Hepatocyte (in vitro differentiated cells): ENCODE measurements at places on chromosomes 12 and 14.

DNA sequence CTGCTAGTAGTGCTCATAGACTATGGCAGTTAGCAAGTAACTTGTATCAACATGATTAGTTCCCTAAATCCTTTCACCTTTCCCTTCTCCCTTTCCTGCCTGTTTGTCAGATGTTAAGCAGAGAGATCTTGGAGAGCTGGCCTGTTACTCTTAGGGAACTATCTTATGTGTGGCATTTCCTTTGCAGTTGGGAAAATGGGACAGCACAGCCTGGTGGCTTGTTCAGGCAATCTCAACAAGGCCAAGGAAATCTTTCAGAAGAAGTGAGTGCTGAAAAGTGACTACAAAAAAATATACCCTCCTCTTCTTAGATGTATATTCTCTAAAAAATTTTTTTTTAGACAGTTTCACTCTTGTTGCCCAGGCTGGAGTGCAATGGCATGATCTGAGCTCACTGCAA is 7.4 kb downstream of the PARP2 start:
- DNase-seq = no peak

GRCh38 chr14:22737052-22737451 is 29.4 kb upstream of the OXA1L start:
- DNase-seq = no peak

DNA sequence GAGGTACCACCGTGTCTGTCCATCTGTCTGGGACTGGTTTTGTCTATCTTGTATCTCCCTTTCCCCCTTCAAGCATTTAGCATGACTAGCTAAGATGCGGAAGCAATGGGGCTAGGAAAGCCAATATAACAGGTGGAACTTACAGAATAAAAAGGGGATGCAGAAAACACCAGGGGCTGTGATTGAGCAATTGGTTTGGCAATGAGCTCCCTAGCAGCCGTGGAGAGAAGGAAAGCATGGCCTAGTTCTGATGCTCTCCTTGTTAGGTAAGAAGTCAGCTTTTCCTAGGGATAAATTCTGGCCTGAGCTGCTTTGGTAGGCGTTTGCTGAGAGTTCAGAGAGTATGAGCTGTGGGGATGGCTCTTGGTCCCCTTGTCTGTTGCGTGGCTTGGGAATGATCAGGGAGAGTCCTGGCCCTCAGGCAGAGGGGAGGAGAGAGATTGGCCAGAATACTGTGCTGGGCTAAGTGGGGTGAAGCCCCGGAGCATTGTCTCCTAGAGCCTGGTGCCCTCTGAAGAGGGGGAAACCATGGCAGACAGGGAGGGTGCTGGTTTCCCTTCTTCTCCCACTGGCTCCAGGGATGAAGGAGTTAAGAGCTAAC is 7.1 kb downstream of the SETD1B start:
- no peak for DNase-seq

DNA sequence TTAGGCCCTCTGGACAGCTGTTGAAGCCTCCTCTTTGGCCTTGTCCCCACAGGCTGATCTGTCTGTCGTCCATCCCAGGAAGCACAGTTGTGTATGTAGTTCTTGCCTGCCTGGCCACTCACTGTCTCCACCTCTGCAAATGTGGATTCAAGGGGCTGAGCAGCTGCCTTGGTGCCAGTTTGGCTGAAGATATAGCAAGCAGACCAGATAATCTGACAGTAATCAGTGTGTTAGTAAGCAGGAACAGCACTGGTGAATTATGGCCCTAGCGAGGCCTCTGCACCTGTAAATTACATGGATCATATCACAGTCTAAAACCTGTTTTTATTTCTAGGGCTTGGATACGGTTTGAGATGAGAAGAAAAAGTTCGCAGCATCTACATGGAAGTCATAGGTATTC is 282.5 kb upstream of the NOS1 start:
- no peak for DNase-seq

- no peak for DNase-seq
Observed at GRCh38 chr12:49129332-49130150, 1.7 kb downstream of the TUBA1B start.

DNA sequence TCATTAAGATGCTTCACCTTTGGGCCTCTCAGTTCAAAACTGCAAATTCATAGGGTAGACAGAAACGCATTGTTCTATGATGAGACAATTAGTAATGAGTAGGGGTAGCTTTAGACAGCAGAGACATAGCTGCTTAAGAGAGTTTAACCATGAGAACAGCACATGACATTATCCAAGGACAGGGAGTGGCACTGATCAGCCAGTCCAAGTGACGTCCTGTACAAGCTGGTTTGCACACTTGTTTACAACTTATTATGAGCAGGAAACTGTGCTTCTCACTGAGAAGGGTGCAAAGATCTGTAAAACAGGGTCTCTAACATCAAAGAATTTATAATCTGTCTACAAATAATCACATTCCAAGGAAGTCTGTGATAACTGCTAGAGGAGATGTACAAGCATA is 11.2 kb upstream of the SRSF5 start:
- DNase-seq = peak; percentile 68

DNA sequence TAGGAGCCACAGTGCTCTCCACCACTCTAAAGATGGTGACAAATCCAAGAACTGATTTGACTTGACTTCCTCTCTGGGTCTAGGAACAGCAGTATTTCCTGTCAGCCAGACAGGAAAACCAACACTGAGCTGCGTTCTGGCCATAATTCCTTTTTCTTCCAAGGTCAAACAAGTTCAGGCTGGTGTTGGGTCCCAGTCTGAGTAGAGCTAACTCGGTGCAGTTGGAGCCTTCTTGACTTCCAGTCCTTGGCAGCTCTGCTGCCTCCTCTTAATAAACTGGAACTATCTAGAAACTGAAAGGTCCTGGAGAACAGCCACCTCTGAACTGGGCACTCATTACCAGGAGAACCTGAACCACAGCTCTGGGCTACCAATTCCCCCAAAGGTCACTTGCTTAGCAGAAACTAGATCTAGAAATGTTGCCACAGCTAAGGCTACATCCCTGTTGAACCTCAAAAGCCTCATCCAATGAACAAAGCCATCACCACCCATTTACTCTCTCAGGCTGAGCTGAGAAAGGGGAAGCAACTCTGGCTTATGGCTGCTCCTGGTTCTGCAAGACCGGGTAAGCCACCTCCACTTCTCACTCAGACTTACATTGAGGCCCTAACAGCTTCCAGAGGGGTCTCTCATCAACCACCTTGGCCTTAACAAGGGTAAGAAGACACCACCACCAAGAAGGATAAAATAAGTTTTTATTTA is 27.7 kb downstream of the MAX start:
- no peak for DNase-seq

- no peak for DNase-seq
Observed at GRCh38 chr14:104676130-104676693, 13.2 kb upstream of the INF2 start.

- DNase-seq = no peak
Observed at GRCh38 chr14:75738192-75738591, 77.1 kb downstream of the TTLL5 start.

DNA sequence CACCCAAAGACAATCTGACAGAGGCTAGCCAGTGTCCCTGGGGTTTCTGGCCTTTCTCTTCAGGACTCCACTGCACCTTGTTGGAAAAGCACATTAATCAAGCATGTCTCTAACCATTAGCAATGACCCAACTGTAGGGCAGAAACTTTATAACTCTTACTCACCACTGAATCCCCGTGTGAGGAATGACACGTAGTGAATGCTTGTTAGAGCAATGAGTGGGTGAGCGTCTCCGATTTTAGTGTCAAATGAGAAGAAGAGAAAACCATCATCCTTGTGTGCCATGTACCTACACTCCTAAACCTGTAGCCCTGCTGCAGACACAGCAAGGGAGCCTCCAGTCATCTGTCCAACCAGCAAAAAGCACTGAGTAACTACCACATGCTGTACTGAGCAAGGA is 56.5 kb upstream of the GPR68 start:
- DNase-seq = no peak

GRCh38 chr12:64029013-64029857 is 184.7 kb downstream of the SRGAP1 start:
- no peak for DNase-seq

- DNase-seq = no peak
Observed at GRCh38 chr12:54066408-54066807, 12.8 kb downstream of the HOXC4 start.

GRCh38 chr14:88683119-88683518 is 109.6 kb downstream of the EML5 start:
- DNase-seq = no peak

DNA sequence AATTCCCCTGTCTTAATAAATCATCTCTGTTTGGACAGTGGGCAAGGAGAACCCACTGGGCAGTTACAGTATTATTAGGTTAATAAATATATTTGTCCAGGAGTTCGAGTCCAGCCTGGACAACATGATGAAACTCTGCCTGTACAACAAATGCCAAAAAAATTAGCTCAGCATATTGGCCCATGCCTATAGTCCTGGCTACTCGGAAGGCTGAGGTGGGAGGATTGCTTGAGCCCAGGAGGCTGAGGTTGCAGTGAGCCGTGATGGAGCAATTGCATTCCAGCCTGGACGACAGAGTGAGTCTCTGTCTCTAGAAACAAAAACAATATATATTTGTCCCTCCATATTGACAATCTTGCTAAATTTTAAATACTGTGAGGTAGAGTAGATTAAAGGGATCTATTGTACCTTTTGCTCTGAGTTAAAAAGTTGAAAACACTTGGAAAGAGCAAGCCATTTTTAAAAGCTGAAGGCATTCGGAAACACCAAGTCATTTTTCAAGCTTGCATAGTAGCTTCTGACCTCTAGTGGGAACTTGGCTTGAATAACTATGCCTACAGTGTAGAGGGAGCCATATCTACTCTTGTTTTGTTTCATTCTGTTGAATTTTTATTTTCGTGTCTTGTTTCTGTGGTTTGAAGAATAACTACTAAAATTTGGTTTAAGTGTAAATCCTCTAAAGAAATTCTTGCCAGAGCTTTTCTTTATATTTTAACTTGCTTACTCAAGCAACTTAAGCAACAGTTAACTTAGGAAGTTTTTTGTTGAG is 14.6 kb upstream of the EEA1 start:
- no peak for DNase-seq

- no peak for DNase-seq
Observed at GRCh38 chr14:31360919-31361662, 59.3 kb downstream of the HEATR5A start.

DNA sequence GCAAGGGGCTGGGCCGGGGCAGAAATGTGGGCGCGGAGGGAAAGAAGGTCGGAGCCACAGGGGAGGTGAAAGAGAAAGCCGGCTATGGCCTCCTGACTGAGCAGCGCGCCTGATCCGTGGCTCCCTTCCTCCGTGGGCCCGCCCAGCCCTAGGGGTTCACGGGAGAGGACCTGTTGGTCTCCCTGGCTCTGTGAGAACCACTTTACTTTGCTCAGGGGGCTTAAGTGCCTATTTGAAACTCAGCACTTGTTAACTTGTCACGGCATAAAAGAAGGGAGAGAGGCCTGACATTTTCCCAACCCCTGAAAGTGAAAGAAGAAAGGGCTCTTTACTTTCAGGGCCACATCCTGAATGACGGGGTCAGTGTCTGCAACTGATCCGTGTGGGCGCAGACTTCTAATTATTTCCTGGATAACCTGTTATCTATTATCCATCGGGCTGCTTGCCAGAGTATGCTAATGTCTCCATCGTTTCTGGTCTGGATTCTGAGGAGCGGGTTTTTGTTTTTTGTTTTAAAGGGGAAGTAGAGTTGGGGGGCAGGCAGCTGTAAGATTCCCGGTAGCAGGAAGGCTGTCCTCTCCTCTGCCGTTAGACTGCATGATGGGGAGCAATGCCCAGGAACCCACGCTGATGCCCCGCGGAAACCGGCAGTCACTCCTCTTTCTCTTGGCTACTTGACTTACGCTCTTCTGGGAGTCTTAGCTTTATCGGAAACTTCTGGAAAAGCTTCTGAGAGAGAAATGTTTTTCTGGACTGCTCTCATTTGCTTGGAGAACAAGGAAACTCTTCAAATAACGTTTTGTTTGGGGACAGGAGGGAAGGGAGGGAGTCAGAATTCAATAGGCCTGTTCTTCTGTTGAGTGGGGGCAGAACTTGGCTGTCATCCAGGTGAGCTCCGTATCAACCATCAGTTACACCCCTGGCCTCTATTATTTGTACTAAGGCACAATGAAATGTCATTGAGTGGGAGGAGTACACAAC is 127.7 kb upstream of the MAX start:
- DNase-seq = peak; percentile 50

DNA sequence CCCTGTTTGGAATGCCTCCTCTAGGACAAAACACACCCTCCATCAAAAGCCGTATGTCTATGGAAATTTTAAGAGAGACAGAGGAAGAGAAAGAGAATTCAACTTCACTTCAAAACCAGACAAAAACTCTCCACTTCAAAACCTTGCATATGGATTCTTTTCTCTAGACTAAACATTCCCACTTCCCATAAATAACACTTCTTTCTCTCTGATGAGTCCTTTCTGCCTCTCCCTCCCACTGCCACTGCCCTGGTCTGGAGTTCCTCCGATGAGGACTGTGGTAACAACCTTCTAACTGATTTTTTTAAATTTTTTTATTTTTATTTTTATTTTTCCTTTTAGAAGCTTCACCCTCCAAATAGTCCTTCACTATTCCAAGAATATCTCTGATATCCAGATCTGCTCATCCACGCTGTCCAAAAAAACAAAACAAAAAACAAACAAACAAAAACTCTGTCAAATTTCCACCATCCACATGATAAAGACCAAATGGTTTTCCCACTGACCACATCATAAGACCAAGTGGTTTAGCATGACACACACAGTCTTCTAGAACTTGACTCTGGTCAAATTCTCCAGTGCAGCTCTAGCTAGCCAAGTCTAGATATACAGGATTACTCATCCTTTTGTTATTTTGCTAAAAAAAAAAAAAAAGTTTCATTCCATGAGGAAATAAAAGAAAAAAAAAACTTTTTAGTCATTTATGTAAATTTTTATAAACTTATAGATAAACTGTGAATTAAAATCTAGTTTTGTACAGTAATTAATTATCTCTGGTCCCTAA is 256.0 kb downstream of the PPFIA2 start:
- peak; percentile 14 for DNase-seq
